ENCODE measurements at places on chromosomes 4 and X.
A peak's percentile ranks its signal among the peaks of the same experiment; 100 is the strongest.

- DNase-seq = no peak
Measured at GRCh38 chrX:40720339-40720738, 15.0 kb downstream of the MED14 start.

DNA sequence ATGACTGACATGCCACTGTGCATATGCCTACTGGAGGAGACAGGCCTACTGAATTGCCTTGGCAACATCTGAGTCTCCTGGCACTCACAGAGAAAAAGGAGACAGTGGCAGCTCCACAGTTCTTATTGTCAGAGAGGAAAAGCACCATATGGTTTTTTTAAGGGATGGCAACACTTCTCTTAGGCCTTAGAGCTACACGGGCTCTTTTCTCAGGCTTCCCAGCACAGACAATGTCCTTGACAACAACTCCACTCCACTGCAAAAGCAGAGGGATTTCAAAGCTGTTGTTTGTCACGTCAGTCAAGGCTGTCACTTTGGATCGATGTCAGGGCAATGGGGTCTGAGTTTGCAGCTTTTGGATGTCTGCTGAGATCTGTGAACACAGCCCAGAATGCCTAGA lies 4.7 kb upstream of the CLCN4 start:
- no peak for DNase-seq

GRCh38 chr4:151455212-151455611 lies 46.2 kb downstream of the FHIP1A start:
- DNase-seq = no peak

GRCh38 chrX:109830157-109830703 lies 97.2 kb upstream of the ACSL4 start:
- DNase-seq = no peak

- peak; percentile 79 for DNase-seq
Measured at GRCh38 chr4:113278324-113278934, 229.0 kb downstream of the ANK2 start.

DNA sequence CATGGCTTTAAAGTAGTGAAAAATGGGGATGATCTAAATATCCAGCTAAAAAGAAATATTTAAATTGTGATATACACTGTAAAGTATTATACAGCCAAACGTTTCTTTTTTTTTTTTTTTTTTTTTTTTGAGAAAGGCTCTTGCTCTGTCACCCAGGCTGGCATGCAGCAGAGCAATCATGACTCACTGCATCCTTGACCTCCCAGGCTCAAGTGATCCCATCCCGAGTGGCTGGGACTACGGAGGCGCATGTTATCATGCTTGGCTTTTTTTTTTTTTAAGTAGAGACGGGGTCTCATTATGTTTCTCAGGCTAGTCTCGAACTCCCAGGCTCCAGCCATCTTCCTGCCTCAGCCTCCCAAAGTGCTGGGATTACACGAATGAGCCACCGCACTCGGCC lies 17.1 kb downstream of the SMIM14 start:
- peak; percentile 45 for DNase-seq

DNA sequence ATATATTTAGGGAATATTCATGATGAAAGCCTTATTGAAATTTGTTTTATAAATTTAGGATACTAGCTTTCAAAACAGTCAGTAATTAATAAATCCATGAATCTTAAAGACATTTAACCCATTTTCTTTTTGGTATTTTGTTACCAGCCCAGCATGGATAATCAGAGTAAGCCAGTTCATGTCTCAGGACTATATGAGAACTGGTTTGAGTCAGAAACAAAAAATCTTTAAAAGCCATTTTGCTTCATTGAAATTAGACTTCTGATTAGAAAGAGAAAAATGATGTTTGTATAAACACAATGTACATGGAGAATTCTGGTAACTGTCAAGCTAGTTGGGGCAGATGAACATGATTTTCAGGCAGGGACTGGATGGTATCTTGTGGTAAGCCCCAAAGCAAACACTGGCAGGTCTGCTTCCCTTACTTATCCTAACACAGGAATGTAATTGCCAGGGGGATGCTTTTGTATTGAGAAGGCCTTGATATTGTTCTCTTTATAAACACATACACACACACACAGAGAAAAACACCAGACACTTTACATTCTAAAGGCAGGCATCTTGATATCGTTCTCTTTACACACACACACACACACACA lies 9.4 kb downstream of the ARHGAP10 start:
- DNase-seq = peak; percentile 31

GRCh38 chr4:113499696-113500095 lies 261.8 kb downstream of the CAMK2D start:
- DNase-seq = peak; percentile 19

- DNase-seq = peak; percentile 62
Measured at GRCh38 chr4:304969-305680, at the start of gene ZNF732. Gene ZNF732, minus strand, starts transcription at chr4:305474. Its CDS starts 164 bp downstream, at chr4:305310.

DNA sequence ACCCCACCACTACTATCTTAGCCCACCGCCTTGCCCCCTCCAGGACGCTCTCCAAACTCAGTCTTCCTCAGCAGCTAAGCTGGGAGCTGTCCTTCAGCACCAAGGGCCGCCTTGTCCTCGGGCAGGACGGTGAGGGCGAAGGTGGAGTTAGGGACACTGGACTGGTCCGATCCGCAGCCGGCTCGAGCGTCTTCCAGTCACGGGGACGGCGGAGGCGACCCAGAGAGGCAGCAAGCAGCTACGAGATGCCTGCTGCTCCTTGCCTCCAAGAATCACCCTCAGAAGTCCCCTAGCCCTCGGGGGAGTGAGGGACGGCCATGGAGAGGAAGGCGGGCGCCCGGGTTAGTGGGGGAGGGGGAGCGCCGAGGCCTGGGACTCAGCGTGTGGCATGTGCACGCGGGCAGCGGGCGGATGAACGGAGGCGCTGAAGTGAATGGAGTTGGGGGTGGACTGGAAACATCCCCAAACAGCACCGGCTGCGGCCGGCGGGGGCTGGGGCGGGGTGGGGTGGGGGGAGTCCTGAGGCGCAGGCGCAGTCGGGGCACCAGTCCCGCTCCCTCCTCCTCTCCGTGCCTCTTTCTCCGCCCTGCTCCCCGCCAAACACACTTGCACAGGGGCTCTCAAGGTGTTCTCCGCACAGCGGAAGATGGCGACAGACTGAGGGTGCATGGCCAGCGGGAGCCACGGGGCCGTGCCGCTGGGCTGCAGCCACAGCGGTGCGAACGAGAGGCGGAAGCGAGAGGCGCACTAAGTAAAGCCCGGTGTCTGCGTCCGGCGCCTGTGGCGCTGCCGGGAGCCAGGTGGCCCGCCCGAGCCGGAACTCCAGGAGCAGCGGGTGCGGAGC lies at the start of gene NALF2:
Gene NALF2, plus strand, starts transcription at position 545 of the 844 bp plus-strand sequence. CDS start 957 bp downstream, outside the sequence.
- peak; percentile 22 for DNase-seq

- DNase-seq = no peak
Measured at GRCh38 chrX:111006116-111006515, 89.9 kb upstream of the PAK3 start.

- no peak for DNase-seq
Measured at GRCh38 chr4:185810746-185811508, 1.1 kb downstream of the SORBS2 start.

- DNase-seq = no peak
Measured at GRCh38 chr4:169070895-169071218, 60.8 kb upstream of the CBR4 start.

GRCh38 chrX:131818297-131818936 lies 204.7 kb upstream of the STK26 start:
- DNase-seq = no peak

DNA sequence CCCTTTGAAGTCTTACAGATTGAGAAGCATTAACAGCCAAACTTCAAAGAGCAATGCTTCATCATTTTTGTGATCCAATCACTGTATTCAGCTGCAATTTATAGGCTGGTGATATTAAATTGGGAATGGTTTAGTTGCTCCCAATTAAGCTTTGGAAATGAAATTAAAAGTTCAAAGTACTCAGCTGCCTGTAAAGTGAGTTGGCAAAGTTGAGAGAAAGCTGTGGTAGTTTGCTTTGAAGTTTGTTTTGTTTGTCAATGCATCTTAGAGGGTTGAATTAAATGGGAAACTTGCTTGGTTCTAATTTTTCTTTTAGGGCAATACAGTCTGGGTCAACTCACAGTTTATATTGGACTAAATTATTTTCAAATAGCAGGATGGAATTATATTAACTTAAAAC lies 238.4 kb upstream of the CTSO start:
- no peak for DNase-seq

- DNase-seq = no peak
Measured at GRCh38 chr4:813900-814299, 12.0 kb downstream of the CPLX1 start.

- peak; percentile 63 for DNase-seq
Measured at GRCh38 chr4:157115613-157116335, 39.8 kb downstream of the GLRB start.

DNA sequence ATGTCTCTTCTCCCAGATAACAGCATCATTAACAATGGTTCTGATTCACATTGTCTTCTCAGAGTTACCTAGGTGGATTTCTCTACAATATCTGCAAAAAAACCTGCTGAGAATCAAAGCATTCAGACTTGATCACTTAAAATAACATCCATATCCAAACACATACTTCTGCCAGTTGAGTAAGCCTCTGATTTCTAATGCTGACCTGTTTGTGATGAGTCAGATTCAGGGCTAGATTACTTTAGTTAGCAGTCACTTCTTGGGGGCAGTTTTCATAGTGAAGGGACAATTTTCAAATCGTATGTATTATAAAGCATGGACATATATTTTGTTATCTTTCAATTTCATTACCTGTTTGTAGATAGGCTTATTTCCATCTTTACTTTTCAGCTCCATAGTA lies 35.5 kb downstream of the CCNI start:
- peak; percentile 40 for DNase-seq

DNA sequence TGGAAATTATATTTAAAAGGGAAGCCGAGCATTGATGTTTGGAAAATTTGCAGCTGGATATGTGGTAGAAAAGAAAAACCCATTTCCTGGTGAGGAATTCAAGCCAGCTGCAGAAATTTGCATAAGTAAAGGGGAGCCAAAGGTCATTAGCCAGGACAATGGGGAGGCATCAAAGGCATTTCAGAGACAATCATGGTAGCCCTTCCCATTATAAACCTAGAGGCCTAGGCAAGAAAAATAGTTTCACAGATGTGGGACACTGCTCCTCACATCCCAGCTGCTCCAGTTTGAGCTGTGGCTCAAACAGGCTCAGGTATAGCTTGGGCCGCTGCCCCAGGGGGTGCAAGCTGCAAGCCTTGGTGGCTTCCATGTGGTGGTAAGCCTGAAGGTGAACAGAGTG lies 35.8 kb downstream of the NAP1L3 start:
- DNase-seq = no peak

DNA sequence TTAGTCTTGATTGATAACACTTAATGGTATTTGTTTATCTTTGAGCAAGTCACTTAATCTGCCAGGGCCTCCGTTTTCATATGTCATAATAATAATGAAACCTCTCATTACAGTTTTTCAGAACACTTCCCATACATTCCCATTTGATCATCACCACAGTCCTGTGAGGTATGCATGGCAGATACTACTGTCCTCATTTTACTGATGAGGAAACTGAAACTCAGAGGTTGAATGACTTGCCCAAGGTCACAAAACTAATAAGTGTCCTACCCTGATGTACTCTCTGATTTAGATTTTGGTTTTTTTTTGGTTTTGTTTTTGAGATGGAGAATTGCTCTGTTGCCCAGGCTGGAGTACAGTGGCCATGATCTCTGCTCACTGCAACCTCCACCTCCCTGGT lies 25.7 kb downstream of the ZFX start:
- DNase-seq = no peak

- DNase-seq = no peak
Measured at GRCh38 chrX:120638619-120639018, 8.8 kb upstream of the C1GALT1C1 start.

- no peak for DNase-seq
Measured at GRCh38 chr4:184238072-184238745, 20.5 kb upstream of the ENPP6 start.

DNA sequence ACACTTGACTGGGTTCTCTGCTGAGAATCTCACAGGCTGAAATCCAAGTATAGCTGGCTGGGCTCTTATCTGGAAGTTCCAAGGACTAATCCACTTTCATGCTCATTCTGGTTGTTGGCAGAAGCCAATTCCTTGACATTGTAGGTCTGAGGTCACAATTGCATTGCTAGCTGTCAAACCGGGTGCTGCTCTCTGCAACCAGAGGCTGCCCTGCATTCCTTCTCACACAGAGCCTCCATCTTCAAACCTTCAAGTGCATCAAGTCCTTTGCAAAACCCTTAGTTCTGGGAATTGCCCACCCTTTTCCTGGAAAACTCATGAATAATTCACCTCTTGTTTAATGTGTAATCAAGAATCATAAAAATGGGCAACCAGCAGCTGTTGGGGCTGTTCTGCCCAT lies 404.2 kb downstream of the KCNIP4 start:
- DNase-seq = no peak

- DNase-seq = no peak
Measured at GRCh38 chr4:79987401-79987800, 85.6 kb downstream of the ANTXR2 start.

GRCh38 chr4:5566526-5566925 lies 141.8 kb downstream of the EVC2 start:
- DNase-seq = no peak

GRCh38 chrX:68822641-68823410 lies 6.0 kb upstream of the EFNB1 start:
- peak; percentile 67 for DNase-seq

DNA sequence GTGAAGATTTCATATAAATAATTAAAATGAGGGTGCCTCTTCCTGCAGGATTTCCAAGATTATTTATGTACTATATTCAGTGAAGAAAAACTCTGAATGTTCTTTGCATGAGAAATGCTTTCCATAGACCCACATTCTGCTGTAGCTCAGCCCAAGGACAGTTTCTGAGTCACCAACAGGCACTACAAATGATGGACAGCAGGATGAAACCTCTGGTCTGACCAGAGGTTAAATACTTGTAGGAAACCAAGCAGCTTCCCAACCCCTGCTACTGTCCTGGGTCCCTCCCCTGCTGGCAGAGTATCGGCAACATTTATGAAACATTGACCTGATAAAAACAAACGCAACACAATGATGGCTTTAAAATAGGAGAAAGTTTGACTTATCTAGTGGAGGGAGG lies 73.1 kb downstream of the CXXC4 start:
- no peak for DNase-seq

DNA sequence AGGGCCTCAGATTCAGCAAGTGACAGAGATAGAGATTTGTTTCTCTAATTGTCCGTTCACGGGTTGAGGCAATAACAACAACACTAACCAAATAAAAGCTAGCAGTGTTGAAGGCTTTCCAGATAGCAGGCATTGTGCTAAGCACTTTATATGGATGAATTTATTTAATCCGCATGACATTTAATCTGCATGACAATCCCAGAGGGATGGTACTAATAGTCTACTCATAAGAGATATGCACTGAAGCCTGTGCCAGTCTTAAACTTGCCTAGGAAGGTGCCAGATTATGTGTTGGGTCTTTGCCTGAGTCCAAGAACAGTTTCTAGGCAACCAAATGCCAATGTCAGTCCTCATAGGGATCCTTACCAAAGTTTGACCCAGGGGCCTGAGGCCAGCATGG lies 37.7 kb upstream of the FAT1 start:
- DNase-seq = no peak

- DNase-seq = no peak
Measured at GRCh38 chr4:145404761-145405160, 76.9 kb upstream of the SMAD1 start.

- DNase-seq = no peak
Measured at GRCh38 chr4:168291242-168291641, 27.3 kb downstream of the DDX60 start.

Measured in AG08395 (cell line).